Posterior cingulate gyrus (tissue), 11 donors: ENCODE measurements at places on chromosomes 11 and 22.
A peak's percentile ranks its signal among the peaks of the same experiment; 100 is the strongest.

DNA sequence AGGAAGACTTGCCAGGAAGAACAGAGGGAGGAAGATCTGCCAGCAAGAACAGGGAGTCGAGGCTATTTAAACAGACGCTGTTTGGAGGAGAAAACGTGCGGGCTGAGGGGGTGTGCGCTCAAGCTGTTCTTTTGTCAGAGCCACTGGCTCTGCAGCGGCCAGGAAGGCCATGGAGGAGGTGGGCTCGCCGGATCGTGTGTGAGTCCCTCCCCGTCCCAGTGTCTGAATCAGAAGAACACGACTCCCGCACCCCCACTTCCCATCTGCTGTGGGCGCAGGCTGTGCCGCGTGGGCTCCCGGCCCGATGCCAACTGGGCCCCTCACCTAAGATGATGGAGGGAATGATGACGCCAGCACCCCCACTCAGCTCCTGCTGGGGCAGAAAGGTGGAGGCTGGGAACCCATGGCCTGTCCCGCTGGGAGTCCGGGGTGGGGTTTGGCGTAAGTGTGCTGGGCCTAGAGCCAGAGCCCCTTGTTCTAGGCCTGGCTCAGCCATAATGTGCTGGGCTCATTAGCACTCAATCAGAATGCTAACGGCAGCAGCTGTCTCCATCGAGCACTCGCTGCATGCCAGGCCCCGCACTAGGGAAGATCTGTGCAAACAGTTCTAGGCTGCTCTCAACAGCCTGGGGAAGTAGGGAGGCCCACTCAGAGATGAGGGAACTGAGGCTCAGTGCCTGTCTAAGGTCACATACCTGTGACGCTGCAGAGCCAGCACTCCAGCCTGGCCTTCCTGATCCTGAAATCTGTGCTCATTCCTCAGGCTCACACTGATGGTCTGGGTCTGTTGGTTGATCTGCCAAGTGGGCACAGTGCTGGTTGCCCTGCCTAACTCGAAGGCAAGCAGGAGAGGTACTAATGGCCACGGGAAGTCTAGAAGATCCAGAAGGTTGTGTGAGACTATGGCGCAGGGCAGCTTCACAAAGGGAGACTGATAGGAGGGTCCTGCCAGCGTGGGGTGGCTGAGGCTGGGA, 11.5 kb downstream of the NPTXR start:
- peak; percentile 95 for DNase-seq

GRCh38 chr11:67614730-67615714, 8.3 kb downstream of the NDUFV1 start:
- DNase-seq = no peak

GRCh38 chr11:78822931-78823423, 248.3 kb upstream of the NARS2 start:
- no peak for DNase-seq

- no peak for DNase-seq
These were observed 4.8 kb downstream of the PPME1 start for GRCh38 chr11:74175920-74176319.

DNA sequence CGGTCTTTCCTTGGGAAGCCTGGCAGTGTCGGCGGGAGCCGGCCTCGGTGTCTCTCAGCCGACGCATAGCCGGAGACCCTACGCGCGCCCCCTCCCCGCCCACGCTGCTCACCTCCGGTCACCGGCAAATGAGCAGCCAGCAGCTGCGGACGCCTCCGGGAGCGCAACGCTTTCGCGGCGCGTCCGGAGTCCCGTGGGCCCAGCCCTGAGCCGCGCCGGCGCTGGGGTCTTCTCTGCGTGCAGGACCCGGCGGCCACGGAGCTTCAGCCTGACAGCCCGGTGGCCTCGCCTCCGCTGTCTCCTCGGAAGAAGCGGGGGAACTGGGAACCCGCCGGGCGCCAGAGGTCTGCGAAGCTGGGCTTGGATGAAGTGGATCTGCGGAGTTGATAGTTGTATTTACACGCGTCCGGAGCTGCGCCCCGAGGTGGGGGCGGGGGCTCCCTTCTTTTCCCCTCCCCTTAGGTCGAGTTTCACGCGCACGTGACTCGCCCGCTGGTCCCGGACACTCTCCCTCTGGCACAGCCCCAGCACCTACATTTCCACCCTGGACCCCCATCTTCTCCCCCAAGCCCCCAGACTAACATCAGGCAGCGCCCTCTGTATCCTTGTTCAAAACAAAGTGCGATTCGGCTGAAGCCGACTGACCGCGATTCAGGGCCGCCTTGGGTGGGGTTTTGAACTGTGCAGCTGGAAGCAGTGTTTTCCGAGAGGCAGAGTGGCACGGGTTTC, at the start of gene SLC43A1:
SLC43A1 (minus strand) TSS at position 371 of the 729 bp plus-strand sequence. CDS start 1,591 bp downstream, outside the sequence.
- peak; percentile 23 for DNase-seq

DNA sequence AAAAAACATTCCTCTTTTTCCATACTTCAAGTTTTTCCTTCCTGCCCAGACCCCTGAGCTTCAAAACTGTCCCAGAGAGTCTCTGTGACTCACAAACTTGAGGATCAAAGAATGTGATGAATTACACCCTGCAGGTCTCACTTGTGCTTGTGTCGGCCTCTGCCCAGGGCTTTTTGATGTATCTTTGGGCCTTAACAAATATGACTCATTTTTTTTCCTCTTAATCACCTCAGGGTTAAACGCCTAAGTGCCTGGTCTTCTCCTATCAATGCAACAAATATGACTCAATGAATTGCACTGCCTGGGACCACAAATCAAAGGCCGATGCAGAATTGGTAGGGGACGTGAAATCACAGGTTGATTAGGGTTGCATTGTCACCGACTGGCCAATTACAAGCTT, 267.7 kb downstream of the LARGE1 start:
- DNase-seq = no peak

GRCh38 chr11:7573193-7573557, 59.4 kb downstream of the PPFIBP2 start:
- DNase-seq = no peak

GRCh38 chr22:46673662-46674236, 53.6 kb downstream of the GRAMD4 start:
- no peak for DNase-seq

DNA sequence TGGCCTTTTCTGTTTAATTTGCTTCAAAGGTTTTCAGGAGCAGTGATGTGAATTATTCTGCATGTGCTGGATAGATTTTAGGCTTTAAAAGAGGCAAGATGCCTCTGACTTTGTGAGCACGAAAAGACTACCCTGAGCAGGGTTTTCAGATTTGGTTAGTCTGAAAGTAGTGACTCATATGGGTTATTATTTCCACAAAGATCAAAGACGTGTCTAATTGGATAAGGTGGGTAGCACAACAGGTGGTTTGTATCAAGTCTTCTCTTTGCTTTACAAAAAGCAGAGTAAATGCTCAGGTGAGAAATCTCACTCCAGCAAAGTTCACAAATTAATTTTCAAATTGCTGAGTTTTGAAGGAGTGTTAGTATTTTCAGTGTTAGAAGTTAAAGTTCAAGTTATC, 37.6 kb upstream of the DBX1 start:
- no peak for DNase-seq

DNA sequence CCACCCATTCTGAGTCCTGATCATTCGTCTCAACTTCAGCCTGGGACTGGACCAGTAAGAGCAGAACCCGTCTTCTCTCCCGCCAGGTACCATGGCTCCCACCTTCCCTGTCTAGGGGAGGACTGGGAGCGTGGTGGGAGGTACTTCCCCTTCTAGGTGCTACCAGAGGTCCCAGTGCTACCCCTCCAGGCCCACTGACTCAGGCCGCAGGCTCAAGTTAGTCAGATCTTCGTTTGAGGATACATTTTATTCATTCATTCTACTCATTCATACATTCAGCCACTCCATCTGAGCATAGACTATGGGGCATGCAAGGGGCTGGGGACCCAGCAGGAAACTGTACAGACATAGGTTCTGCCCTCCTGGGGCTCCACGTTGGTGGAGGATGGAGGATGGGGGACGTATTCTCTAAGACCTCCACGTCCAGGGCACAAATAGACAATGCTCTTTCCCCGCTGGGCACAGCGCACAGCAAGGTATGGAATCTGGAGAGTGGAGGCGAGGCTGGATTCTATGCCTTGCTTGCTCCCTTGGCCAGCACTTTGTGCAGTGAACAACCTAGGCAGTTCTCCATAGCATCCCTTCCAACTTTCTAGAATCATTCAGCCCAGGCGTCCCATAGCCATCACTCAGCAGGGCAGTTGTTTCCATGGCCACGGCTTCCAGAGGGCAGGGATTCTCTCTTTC, 1.0 kb upstream of the RAB3IL1 start:
- peak; percentile 26 for DNase-seq

DNA sequence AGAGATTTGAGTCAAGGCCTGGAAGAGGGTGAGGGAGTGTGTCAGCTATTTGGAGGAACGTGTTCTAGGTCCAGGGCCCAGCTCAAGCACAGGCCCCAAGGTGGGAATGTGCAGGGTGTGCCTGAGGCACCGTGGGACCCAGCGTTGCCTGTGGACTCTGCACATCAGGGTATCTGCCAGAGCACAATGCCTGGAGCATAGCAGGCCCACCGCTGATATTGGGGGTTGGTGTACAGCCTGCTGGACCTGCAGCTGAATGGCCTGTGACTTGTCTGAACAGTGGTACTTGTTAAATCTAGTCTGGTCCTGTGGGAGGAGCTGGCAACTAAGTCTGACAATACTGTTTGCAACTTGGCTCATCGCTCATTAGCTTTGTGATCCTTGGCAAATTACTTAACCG, 131.7 kb downstream of the GRIK4 start:
- no peak for DNase-seq

DNA sequence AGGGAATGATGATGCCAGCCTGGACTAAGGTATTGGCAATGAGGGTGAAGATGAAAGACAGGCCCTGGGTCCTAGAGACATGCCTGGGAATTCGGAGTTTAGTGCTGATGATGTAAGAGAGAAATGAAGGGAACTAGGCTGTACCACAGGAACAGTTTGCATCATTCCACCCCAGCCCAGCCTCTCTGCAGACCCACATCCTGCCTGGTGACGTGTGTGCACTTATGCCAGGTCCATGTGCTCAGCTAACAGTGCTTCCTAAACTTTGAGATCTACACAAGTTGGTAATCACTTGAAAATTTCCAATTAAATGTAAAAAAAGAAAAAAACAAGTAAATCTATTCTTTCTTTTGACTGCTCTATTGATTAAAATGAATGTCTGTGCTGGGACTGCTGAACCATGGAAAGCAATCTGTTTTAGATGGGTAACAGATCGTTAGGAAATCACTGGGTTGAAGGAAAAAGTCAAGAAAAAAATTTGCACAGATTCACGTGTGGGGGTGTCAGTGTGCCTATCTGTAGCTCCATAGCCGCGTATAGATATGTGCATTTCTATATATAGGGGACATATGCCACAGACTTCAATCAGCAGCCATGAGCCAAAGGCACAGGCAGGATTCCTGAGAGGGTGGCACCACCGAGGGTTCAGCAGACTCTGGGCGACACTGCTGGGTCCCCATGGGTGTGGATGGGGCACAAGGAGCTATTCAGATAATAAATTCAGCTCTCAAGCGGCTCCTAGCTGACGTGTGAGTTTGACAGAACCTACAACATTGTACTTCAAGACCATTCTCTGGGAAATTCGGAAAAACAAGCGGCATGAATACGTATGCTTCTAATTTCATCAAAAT, 131.1 kb upstream of the OPCML start:
- DNase-seq = no peak

DNA sequence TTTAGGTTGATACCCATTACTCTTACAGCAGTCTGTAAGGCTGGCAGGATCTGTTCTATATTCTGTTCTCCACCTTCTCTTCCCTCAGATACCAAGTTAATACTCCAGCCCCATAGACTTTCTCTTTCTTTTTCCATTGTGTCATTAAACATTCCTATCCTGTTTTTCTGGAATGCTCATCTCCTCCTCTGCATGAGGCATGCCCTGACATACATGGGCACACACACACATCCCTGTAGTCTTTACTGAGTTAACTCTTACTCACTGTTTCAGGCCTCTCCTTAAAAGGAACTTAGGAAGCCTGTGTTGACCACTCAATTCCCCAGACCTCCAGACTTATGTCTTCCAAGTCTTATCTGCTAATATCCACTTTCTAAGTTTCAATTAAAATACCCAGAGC, 476.8 kb downstream of the METTL15 start:
- DNase-seq = no peak

DNA sequence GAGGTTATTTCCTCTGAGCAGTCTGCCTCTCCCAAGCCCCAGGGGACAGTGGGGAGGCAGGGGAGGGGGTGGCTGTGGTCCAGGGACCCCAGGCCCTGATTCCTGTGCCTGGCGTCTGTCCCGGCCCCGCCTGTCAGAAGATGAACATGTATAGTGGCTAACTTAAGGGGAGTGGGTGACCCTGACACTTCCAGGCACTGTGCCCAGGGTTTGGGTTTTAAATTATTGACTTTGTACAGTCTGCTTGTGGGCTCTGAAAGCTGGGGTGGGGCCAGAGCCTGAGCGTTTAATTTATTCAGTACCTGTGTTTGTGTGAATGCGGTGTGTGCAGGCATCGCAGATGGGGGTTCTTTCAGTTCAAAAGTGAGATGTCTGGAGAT, 3.1 kb downstream of the PIM3 start:
- DNase-seq = no peak

GRCh38 chr11:71485466-71485865, 32.5 kb downstream of the NADSYN1 start:
- DNase-seq = no peak

- DNase-seq = no peak
These were observed 11.1 kb downstream of the C11orf86 start for GRCh38 chr11:66986178-66986545.

GRCh38 chr11:122559734-122560382, 95.7 kb upstream of the UBASH3B start:
- no peak for DNase-seq

- no peak for DNase-seq
These were observed 44.7 kb downstream of the IRAG1 start for GRCh38 chr11:10648871-10649270.

- DNase-seq = peak; percentile 87
These were observed 37.6 kb downstream of the RAB30 start for GRCh38 chr11:83033972-83034672.

DNA sequence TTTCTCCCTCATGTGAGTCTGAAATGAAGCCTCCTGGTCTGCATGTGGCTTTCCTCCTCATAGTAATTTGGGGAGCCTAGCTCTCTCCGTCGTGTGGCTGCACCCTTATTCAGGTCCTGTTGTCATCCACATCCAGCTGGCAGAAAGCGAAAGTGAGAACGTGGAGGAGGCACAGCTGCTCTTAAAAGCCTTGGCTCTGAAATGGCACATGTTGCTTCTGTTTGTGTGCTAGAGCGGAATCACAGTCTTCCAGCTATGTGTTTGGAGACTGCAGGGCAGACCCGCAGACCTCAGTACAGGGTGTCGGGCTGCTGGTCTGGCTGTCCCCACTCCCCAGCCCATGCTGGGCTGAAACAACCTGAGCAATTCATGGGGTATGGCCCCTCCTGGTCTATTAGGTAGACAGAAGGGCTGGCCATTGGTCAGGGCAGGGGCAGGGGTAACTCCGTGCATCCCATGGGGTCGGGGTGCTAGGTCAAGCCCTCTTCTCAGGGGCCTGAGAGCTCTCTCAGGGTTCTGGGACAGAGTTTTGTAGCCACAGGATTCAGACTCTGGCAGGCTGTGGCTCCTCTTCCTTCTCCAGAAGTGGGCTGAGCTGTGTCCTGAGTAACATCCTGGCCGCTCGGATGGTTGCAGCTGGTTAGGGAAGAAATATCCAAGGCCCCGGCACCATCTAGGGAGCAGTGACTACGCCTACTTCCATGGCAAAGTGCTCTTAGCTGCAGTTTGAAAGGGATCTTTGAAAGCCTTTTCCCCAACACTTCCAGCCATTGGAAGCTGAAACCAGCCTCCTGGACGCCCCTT, 50.6 kb downstream of the C11orf96 start:
- DNase-seq = peak; percentile 52
